ENCODE measurements at places on chromosomes 1 and 21.

DNA sequence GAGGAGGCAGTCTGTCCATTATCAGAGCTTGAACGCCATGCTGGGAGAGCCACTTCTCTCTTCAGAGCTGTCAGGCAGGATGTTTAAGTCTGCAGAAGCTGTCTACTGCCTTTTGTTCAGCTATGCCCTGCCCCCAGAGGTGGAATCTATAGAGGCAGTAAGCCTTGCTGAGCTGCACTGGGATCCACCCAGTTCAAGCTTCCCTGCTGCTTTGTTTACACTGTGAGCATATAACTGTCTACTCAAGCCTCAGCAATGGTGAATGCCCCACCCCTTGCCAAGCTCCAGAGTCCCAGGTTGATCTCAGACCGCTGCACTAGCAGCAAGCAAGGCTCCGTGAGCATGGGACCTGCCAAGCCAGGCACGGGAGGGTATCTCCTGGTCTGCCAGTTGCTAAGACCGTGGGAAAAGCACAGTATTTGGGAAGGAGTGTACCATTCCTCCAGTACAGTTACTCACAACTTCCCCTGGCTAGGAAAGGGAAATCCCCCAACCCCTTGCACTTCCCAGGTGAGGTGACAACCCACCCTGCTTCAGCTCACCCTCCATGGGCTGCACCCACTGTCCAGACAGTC, 32.5 kb downstream of the RGS13 start:
- DNase-seq: no peak

- no peak for DNase-seq
Measured at GRCh38 chr1:206986885-206987284, 16.6 kb upstream of the FCAMR start.

DNA sequence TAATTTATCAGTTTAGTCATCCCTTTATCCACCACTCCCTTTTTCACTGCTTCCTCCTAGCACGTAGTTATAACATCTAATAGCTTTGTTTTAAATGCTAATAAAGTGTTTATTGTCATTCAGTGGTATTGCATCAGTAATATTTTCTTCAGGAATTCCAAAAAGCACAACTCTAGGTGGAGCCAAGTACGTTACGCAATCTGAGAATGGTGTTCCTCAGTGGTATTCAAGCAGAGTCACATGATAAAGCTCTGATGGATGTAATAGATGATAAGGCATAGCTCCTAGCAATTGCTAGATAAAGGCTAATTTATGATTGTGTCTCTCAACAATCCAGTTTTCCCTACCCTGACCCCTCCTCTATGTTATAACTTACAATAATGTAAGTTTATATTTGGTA, 494.6 kb upstream of the ADGRL4 start:
- no peak for DNase-seq

DNA sequence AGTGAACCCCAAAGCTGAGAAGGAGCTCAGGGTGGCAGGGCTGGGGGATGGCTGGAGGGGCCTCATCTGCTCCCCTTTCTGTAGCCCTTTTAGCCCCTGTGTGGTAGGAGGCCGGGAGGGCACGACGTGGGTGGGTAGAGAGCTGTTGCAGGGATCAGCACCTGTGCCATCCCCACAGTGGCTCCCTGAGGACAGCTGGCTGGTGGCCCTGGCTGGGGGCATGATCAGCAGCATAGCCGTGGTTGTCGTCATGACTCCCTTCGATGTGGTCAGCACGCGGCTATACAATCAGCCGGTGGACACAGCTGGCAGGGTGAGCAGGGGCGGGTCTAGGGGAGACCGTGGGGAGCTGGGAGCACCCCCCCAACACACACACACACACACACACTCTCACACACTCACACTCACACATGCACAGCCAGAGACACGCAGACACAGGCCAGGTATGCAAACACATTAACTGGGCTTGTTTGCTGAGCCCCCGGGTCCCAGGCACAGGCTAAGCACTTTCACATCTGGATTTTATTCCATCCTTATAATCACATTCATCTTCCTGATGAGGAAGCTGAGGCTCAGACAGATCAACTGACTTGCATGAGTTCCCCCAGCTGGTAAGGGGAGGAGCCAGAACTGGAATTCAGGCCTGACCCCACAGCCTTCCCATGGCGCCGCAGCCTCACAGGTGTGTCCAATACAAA, 2.5 kb downstream of the SLC25A34 start:
- DNase-seq: no peak

DNA sequence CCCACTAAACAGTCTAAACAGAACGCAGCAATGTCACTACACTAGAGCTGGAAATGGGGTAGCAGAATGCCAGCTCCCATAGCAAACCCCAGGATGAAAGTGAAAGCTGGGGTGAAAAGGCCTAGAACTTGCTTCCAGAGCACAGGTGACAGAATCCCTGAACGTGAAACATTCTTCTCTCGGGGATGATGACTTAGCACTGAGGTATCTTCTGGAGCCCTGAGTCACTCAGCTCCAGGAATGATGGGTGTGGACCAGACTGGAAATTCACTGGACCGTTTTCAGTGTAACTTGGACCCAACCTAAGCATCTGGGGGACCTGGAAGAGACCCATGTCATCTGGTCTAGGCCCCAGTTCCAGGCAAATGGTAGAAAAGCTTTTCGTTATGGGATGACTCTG, 108.9 kb downstream of the CDC7 start:
- DNase-seq: no peak

- no peak for DNase-seq
Measured at GRCh38 chr21:37032877-37033471, 26.5 kb downstream of the RIPPLY3 start.

- DNase-seq: no peak
Measured at GRCh38 chr1:182457844-182458243, 7.9 kb downstream of the RGSL1 start.

DNA sequence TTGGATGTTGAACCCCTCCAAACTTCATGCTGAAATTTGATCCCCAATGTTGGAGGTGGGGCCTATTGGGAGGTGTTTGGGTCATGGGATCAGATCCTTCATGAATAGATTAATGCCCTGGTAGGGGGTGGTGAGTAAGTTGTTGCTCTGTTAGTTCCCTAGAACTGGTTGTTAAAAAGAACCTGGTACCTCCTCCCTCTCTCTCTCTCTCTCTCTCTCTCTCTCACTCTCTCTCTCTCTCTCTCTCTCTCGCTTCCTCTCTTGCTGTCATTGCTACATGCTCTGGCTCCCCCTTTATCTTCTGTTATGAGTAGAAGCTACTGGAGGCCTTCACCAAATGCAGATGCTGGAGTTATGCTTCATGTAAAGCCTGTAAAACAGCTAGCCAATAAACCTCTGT, 498.2 kb upstream of the NR5A2 start:
- no peak for DNase-seq

DNA sequence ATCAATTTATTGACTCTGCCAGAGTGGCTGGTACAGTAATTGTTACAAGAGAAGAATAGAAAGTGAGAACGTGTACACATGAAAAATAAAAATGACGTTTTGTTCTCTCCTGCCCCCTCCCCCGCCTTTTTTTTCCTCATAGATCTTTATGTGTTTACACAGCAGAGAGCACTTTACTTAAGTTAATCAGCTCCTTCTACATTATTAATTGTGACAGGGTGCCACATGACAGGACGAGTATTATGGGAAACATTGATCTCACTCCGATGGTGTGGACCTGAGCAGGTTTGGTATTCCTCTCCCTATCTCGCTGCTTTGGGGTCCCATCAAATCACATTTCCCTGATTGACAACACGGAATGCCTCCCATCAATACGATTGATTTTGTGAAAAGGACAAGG, 285.7 kb downstream of the TM2D1 start:
- DNase-seq: no peak

DNA sequence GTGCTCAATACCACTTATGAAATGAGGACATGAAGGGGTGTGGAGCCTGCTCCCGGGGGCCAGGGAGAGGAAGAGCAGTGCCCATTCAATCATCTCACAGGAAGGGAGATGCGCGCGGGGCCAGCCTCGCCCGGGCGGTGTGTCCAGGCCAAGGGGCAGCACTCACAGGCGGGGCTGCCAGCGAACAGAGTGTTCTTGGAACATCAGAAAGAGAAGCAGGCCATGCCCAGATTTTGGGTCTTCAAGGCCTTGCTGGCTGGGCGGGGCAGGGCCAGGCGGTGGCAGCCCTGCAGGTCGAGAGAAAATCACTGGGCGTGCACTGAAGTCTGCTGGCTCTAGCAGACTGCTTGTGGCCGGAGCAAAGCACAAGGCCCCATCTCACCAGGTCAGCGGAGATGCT, 168.6 kb downstream of the PRDM16 start:
- DNase-seq: no peak

GRCh38 chr1:145855426-145855948, 3.4 kb downstream of the PIAS3 start:
- DNase-seq: no peak

DNA sequence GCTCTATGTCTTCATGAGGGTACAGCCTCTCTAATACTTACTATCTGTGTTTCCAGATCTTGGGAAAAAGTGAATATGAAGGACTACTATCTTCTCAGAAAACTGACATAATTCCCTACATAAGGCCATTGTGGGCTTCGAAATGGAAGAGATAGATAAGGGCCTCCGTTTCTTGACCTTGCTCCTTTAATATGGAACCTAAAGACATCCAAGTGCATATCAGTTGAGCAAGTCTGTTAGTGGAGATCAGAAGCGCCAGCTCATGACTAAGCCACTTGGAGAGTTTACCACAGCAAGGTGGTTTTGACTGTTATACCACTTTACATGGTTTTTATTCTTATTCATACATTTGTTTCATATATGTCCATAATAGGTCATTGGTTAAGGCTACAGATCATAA, 35.3 kb upstream of the FCER1A start:
- no peak for DNase-seq

GRCh38 chr1:204651843-204652421, 33.6 kb downstream of the LRRN2 start:
- DNase-seq: no peak

All from NCI-H1694 (cell line).